ENCODE measurements at places on chromosomes 3 and 15. TPM values are rescaled to one million over a fixed set of nuclear protein-coding genes. Genes with fewer than 3 reads are reported as not detected.

DNA sequence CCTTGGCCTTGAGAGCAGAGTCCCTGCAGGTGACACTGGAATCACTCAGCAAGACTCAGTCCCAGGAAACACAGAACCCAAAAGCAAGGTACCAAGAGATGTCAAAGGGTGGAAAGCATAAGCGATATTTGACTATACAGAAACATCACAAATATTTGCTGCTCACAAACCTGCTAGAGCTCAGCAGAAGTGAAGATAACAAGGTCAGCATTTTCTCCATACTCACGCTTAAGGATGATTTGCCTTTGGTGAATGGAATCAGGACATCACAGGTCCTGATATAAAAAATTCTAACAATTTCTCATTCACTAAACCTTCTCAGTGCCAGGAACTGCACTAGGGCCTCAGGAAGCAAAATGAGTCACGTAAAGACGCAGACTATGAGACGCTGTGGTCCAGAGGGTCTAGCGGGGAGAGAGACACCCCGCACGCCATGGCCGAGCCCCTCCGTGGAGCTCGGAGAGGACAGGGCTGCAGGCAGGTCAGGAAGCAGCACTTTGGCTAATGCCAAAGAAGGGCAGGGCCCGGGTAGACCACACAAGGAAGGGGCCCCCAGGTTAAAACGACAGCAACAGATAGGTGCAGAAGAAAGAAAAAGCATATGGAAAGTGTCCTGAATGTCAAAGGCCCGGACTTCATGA lies 10.7 kb downstream of the PCSK6 start:
- DNase-seq, result no peak

DNA sequence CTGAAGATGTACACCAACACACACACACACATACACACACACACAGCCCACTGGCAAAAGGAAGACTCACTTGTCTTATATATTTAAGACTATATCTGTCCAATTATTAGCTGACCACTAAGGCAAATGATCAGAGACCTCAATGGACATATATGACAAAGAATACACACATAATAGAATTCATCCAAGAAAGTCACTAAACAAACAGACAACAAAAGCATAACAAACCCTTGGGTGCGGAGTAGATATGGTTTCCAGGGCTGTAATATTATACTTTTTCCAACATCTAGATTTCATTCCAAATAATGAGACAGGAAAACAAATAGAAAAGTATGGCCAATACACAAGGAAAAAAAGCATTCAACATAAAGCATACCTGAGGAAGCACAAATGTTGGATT lies 72.3 kb upstream of the PRICKLE2 start:
- no peak for DNase-seq

DNA sequence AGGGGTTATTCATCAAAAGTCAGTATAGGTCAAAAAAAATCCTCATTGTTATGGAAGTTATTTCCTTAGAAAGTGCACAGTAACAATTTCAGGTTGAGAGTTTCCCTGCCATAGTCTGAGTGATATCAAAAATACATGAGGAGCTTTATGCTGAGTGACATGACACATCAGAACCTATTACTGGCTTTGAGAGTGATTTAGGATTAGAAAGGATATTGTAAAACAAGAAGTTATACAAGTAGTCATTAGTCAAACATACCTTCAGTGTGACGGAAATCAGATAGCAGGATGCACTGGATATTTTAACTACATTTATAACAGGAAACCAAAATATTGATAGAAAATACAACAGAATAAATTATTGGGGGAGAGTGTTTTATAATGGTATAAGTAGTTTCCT lies 471.1 kb downstream of the VGLL3 start:
- DNase-seq, result no peak

The LIPC gene
- total RNA-seq, result 0.52 TPM

Measured in aorta (tissue), 5 donors.